ENCODE measurements at places on chromosomes 7 and 10.

DNA sequence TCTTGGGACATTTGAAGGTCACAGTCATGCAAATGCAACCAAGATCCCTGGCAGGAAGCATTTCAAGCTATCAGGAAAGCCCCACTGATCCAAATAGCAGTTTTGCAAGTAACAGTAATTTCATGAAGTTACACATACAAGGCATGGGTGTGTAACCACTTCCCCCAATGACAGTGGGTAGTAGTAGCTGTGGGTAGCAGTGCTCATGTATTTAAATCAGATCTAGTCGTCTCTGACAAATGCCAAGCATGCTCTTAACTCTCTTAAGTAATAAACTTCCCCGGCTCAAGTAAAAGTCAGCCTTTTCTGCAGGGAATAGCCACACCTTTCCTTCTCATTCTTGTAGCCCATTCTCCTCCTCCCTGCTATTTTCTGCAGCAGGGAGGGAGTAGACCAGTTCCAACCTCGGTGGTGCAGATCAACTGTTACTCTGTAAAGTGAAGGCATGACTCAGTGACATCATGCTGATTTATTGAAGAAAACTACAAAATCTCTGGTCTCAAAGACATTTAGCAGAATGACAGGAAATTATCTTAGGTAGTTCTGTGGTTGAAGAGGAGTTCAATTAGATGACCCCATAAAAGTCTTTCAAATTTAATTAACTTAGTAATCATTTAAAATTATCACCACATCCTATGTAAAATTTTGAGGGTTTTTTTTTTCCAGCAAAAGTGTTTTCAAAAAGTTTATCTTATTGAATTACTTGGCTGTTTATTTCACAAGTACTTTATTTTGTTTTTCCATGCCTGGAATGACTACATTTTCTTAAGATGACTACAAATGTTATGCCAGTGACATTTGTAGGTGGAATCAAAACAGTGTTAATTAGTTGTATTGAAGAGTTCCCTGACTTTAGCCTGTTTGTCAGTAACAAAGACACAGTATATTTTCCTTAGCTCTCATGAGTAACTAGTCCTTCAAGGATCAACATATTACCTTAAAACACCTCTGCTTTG lies 568.3 kb downstream of the INHBA start:
- no peak for DNase-seq

- DNase-seq: no peak
Observed at GRCh38 chr10:89479771-89480446, 55.5 kb downstream of the SLC16A12 start.

GRCh38 chr7:25894902-25895791 lies 256.9 kb upstream of the NFE2L3 start:
- DNase-seq: no peak

DNA sequence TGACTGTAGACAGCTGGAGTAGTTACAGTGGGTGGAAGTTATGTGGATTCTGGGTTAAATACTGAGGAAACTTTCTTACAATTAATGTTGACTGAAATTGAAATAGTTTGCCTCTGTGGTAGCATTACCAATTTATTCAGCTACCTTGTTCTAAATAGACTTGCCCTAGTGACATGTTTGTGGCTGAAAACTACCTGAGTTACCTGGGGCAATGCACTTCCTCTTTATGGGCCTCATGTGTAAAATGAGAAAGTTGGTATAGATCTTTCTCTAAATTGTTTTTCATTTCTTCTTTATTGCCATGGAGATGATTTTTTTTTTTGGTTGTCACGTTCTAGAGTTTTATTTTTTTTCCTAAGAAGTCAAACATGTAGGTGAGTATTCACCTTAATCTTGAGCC lies 252.7 kb upstream of the CDC14C start:
- no peak for DNase-seq

DNA sequence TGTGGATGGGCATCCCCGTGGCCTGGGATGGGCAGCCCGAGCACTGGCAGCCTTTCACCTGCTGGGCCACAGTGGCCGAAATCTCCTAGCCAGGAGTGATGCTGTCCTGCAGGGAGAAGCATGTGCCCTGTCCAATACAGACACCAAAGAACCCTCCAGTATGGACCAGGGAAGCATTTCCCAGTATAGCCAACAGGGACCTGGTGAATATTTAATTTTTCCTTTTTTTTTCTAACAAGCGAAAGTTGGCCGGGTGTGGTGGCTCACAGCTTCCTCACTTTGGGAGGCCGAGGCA lies 11.0 kb downstream of the IMPDH1 start:
- no peak for DNase-seq

DNA sequence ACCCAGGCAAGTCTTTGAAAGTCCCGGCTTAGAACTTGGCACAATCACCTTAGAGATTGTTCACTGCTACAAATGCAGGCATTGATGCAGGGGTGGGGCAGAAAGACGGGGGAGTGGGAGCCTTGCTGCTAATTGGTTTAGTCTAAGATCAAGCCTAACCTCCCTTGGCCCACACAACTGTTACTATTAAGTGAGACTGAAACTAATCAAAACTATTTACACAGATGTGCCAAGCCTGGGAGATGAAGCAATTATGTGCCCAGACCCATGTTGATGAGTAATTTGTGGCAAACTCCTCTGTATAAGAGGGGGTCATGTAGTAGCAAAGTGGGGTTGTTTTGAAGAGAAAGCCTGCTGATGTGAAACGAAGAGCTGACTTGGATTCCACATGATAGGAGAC lies 178.2 kb upstream of the ITGB1 start:
- no peak for DNase-seq

GRCh38 chr7:3112479-3113134 lies 68.9 kb upstream of the CARD11 start:
- DNase-seq: peak; percentile 17

DNA sequence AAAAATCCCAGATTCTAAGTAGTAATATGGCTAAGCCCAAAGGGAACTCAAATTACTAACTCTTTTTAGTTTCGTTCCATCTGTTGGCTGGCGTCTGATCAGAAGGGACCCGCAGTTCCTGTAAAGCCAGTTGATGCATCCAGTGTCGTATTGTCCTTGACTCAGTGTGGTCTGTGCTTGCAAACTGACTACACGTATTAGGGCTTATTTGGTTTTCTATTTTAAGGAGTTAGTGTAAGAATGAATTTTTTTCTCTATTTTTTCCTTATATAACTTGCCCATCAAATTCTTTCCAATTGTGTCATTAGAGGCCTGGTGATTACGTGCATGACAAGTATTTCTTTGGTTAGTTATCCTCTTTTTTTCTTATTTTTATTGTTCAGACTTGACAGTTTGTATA lies 9.7 kb downstream of the ABCA13 start:
- DNase-seq: no peak

GRCh38 chr7:31478721-31479120 lies 35.2 kb upstream of the ITPRID1 start:
- no peak for DNase-seq

DNA sequence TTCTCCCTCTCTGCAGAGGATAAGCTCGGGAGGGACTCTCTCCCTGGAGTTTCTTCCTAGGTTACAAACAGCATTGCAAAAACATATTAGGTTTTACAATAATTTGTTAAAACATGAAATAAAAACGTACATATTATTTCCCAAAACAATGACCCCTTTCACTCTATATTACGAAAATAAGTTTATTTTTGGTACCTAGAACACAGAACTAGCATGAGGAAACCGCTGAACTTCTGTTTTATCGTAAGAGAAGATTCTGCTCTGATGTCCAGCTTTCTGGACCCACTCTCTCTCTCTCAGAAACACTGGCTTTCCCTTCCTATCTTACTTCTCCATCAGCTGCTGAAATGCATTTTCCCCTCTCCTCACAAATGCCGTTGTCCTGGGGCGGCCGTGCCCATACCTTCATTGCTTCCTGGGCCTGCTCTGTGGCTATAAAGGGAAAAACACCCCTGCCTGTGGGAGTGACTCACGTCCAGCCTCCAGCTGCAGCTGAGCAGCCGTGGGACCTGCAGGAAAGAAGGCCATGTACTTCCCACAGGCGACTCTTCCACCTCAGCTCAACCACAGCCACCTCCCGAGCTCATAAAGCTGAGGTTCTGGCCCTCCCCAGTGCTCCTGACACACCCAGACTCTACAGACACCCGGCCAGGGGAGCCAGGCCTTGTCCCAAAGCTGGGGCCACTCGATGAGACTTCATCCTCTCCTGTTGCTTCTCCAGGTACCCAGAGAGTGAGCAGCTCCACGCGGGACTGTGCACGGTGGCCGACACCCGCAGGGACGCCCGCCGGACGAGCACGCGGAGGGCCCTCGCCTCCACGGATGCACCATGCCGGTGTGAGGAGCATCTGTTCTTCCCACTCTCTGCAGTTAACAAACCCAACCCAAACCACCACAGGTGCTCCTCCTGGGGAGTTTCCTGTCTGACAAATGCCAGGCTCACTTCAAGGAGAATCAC lies 3.1 kb downstream of the GPER1 start:
- DNase-seq: no peak

GRCh38 chr10:98224996-98225395 lies 43.0 kb downstream of the LOXL4 start:
- DNase-seq: no peak

- DNase-seq: no peak
Observed at GRCh38 chr7:139571190-139571589, 47.7 kb downstream of the CLEC2L start.

DNA sequence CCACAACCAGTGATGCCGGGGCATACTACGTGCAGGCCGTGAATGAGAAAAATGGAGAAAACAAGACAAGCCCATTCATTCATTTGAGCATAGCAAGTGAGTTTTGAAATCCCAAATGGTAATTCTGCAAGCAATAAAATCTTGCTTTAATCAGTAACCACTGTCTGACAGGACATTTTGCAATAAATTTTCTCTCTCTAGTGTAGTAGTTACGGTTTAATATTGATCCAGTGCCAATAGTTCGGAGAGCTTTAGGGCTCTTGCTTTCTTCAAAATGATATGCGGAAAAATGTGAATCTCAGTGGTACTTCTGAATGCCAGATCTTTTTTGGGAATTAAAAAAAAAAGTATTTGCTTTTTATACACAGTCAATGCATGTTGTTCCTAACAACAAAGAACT lies 520.4 kb downstream of the SDK1 start:
- DNase-seq: no peak

GRCh38 chr7:19690736-19691135 lies 18.1 kb downstream of the POLR1F start:
- DNase-seq: no peak

DNA sequence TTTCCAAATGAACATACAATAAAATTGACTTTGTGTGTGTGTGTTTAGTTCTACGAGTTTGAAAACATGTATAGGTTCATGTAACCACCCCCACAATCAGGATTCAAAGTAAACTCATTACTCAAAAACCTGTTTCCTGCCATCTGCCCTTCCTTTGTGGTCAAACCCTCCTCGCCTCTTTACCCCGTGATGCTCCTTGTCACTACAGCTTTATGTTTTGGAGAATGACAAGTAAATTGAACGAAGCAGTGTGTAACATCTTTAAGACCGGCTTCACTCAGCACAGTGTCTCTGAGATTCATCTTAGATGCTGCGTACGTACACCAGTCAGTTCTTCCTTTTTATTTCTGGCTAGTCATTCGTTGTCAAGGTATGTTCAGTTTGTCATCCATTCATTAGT lies 54.6 kb upstream of the MKI67 start:
- DNase-seq: no peak

DNA sequence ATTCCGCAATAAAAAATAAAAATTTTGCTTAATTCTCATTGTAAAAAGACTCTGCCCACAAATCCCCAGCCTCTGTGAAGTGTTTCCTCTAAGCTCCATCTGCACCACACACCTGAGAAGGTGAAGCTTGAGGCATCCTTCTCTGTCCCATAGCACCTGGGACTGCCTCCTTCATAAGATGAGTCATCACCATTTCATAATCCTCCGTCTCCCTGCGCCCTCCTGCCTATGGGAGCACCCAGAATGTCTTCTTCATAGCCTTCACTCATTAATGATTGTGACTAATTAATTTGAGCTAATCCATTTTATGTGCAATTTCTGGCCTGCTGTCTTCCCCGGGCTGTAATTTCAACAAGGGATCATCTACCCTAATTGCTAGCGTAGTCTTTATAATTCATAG lies 90.3 kb downstream of the WDR11 start:
- DNase-seq: no peak

- no peak for DNase-seq
Observed at GRCh38 chr7:36862771-36863261, 138.5 kb upstream of the AOAH start.

DNA sequence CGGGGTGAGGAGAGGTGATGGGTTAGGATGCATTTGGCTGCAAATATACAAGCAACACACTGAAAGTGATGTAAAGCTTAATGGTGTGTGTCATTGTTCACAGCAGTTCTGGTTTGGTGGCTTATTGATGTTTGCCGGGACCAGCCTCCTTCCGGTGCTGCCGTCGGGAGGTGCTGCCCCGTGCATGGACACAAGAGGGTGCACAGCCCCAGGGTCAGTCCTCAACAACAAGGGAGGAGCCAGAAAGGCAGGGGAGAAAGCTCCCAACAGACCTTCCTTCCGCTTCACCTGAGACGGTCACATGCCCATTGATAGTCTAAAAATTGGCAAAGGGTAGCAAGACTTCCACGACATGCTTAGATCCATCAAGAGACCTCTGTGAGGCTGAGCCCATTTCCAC lies 9.5 kb downstream of the RNF32 start:
- DNase-seq: no peak

DNA sequence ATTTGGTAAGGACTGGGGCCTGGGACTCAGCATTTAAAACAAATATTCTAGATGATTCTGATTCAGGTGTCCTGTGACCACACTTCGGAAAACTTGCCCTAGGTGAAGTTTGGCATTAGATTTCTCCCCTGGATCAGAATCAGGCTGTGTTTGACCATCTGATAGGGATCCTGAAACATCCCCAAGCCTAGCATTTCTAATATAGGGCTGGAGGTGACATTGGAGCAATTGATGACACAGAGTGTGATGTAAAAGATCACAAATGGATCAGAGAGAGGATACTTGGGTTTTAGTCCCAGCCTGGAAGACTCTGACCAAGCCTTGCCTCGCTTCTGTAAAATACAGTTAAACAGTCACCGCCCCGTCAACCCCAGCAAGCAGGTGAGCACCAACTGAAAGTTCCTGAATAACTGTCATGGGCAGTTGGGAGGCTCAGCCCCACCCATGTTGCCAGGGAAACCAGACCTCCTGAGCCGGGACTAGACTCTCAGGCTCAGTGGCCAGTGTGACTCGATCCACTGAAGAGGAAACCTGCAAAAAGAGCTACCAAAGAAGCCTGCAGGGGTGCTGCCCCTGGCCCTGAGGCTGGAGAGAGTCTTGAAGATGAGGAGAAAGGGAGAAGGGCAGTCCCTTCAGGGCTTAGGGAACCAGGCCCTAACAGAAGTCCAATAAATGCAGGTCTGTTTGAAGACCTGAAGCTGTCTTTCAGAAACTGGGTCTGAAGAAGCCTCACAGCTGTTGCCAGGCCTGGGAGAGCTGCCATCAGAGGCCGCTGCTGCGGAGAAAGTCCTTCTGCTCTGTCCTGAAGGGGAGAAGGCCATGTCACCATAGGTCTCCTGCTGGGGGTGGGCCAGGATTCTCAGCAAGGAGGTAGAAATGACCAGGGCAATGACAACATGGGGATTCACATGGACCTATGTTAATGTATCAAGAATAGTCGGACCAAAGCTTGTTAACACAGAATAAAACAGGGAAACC lies 126.1 kb upstream of the KCNMA1 start:
- DNase-seq: no peak

GRCh38 chr7:6392712-6393666 lies 54.8 kb downstream of the DAGLB start:
- DNase-seq: peak; percentile 12

GRCh38 chr10:61642150-61642571 lies 20.6 kb upstream of the CABCOCO1 start:
- DNase-seq: no peak

- DNase-seq: no peak
Observed at GRCh38 chr7:159045839-159046238, 98.8 kb downstream of the VIPR2 start.
